ENCODE measurements at places on chromosomes 7 and 10.

DNA sequence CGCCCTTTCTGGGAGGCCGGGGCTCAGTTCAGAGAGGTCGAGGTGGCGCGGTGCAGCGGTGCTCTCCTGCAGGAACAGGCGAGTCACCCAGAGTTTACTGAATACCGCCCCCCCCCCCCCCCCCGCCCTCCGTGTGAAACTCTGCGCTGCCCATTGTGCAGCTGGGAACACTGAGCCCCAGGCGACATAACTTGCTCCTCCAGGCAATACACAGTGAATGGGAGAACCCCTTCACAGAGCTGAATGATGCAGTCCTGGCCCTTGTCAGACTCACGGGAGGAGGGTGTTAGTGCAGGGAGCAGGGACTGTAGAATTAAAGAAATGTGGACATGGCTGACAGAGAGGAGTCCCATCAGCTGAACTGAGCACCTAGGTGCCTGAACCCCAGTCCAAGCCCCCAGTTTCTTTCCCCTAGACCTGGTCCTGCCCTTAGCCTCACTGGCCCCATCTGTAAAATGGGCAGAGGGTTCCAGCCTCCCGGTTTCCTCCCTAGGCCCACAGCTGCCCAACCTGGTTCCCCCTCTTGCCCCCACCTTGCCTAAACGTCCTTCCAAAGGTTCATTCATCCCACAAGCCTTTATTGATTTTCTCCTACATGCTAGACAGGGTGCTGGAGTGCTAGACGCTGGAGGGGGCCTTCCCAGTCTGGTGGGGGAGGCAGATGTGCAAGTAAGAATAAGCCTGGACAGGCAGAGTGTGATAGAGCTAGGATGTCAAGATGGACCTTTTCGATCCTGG lies 869 bp upstream of the LOXL4 start:
- DNase-seq = no peak

GRCh38 chr10:60139798-60140566 lies 233.6 kb upstream of the CCDC6 start:
- no peak for DNase-seq

DNA sequence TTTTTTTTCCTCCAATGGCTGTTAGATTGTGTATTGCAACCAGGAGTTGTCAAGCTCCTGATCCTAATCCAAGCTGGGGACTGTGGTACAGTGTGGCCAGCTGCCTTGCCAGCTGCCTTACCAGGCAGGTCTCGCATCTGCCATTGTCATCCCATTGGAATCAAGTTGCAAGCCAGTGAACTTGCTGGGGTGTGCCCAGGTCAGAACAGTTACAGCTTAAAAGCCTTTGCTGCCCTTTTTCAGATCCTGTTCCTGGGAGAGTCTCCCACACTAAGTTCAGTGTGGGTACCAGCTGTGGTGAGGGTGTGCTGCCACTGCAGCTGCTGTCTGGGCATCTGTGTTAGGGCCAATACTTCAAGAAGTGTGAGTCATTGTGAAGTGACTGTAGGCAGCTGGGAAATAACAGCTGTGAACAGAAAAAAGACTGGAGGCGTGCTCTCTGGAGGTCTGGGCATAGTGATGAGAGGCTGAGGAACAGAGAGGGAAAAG lies 72.8 kb downstream of the CCNY start:
- DNase-seq = no peak

GRCh38 chr7:36277249-36277542 lies 112.5 kb upstream of the ANLN start:
- no peak for DNase-seq

DNA sequence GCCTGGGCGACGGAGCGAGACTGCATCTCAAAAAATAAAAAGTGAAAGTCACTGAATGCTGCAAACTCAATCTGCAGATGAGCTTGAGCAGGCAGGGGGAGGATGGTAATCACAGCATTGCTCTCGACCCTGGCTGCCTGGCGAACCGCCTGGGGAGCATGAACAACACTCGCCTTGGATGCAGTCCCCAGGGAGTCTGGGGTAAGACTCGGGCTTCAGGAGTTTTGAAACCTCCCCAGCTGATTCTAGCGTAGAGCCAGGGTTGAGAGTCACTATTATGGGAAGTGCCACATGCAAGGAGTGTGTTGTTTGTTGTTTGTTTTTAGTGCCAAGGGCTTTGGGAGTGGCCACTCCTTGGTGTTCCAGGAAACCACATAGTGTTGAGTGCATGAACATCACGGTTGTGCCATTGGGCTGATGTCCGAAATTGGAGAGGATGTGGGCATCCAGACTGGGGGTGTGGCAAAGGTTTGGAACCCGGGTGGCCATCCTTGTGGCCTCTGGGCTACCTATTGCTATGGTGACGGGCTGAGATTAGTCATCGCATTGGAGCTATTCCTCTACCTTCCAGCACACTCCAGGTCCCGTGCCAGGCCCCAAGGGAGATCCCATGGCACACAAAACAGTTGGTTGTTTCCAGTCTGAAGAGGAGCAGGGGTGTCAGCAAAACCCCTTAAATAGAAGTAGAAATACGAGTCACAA lies 92.6 kb downstream of the RGS10 start:
- no peak for DNase-seq

DNA sequence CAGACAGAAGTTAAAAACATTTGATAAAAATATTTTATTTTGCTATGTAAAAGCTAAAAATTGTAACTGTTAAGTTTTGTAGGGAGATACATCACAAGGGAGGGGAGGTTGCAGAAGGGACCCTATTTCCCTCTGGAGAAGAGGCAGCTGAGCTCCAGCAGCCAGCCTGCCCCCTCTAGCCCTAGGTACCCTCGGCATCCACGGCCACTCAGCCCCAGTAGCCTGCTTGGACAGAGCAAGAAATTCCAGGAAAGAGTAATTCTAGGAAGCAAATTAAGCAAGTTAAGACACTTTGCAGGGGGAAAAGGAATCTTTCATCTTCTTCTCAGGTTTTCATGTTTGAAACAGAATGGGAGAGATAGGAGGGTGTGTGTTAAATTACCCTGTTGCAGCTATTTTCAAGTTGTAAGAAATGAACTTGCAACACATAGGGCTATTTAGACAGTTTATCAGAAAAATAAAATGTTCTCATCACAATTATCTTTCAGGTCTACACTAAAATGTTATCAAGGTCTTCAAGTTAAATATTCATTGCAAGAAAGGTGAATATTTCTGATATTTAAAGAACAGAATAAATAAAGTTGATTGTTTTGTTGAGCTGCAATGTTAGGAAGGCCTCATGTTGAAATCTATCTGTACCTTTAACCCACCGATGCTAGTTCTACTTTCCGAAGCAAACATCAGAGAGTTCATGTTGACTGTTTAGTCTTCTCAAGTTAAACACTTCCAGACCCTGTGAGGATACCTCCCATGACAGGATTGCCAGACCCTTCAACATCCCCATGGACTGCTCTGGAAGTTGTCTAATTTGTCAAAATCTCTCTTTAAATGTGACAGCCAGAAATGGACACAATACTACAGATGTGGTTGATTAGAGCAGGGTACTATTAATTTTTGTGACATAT lies 5.5 kb downstream of the SGCE start:
- DNase-seq = no peak

DNA sequence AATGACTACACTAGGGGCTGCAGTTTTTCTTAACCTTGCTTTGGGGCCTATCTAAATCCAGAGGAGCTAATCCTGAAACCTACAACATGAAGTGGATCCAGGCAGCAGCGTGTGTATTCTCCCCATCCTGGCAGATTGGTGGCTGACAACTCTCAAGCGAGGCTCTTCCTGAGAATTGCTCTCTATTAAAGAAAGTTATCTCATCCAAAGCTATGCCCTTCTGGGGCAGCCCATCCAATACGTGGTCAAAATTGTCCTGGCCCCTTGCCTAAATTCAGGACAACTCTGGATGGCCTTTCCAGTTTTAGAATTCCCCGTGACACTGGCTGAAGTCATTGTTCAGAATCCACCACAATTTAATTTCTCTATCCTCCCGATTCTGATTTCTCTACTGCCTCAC lies 66.1 kb downstream of the IQUB start:
- DNase-seq = no peak

GRCh38 chr7:151011097-151011409 lies 13.2 kb downstream of the ATG9B start:
- DNase-seq = no peak

DNA sequence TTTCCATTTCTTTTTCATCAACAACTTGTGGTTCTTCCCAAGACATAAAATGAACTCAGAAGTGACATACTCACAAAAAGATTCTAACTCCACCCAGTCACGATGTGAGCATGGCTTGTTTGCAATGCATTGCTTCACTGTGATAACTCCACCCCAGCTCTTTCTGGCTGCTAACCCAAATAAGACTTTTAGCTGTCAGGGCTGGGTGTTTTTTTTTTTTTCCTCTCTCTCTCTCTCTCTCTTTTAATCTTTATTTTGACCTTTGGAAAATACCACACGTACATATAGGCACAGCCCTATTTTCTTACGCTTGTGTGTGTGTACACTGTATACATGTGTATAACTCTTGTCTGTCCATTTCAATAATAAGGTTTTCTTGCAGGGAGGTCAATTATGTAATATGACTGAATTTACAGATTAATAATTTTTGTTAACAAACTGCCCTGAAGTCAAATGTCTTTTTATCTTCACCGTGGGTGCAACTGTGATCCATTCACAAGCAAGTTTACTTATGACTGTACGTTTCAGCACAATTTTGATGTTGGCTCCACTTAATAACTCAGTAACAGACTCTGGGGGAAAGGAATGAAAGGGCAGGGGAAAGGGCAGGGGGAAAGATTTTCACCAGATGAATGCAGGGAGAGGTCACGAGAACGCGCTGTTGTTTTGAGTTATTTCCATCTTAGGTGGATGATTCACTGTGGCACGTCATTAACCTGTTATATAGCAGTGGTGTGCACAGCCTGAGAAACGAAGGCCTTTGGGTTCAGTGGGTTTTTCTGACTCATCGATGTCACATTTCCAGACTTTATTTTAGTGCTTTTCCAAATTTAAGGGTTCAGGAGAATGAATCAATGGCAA lies 49.1 kb downstream of the APBB1IP start:
- peak; percentile 60 for DNase-seq

GRCh38 chr7:154907651-154908620 lies 95.0 kb downstream of the PAXIP1 start:
- no peak for DNase-seq

GRCh38 chr10:126373972-126374371 lies 14.3 kb downstream of the ADAM12 start:
- DNase-seq = no peak

GRCh38 chr10:3805791-3806461 lies 20.9 kb upstream of the KLF6 start:
- DNase-seq = peak; percentile 37

All from stimulated activated CD8-positive, alpha-beta memory T cell treated with anti-CD3 and anti-CD28 coated beads, Interleukin-15, amount 100 ng/mL, for 4 hours (primary cell).